GM23338 (cell line): ENCODE measurements at places on chromosomes 7 and 10. TPM values are rescaled to one million over a fixed set of nuclear protein-coding genes. Genes with fewer than 3 reads are reported as not detected.

DNA sequence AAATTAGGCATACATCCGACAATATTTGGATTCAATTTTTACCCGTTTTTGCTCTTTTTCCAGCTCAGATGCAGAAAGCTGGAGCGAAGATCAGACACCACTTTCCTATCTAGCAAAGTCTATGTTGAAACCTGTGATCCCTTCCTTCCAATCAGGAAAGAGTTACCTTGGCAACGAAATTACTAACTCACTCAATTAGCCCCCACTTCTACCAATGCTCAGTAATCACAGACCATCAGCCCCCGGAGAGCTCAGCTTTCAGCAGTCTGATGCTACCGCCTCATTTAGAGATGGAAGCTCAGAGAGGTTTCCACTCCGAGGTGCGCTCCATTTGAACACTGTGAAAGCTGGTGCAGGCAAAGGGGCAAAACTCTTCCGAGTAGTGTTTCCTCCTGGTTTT lies 6.7 kb downstream of the FRAT1 start:
- H3K4me1 ChIP-seq = peaks cover 47% of the 10 kb centered on the region
- no peak overlapping the region for H3K4me3 ChIP-seq
- peaks cover 18% of the 10 kb centered on the region for H3K27me3 ChIP-seq
- H3K36me3 ChIP-seq = no peaks in the 10 kb centered on the region
- peak; percentile 54 for DNase-seq

DNA sequence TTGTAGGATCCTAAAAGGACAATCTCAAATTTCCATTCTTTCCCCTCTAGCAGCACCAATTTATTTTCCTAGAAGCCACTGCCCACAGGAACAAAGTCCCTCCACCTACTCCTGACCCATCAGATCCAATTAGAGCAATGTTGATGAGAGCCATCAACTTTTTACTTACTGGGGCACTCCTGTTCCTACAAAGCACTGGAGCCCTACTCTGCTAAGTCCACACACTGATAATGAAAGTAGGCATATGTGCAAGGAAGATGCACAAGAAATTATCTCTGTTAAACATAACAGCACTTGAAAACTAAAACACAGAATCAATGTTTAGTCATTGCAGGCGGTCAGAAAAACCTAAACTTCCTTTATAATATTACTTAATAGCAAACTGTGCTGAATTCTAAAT lies 3.6 kb downstream of the HERPUD2 start:
- H3K27ac ChIP-seq = no peak overlapping the region
- H3K4me1 ChIP-seq = peaks cover 17% of the 10 kb centered on the region
- peaks cover 29% of the 10 kb centered on the region for H3K27me3 ChIP-seq
- no peak overlapping the region for H3K4me3 ChIP-seq

GRCh38 chr10:86190291-86190690 lies 176.3 kb downstream of the GRID1 start:
- no peak for DNase-seq
- no peak overlapping the region for H3K27ac ChIP-seq
- H3K36me3 ChIP-seq = no peaks in the 10 kb centered on the region
- no peak overlapping the region for H3K4me3 ChIP-seq
- H3K4me1 ChIP-seq = no peaks in the 10 kb centered on the region

DNA sequence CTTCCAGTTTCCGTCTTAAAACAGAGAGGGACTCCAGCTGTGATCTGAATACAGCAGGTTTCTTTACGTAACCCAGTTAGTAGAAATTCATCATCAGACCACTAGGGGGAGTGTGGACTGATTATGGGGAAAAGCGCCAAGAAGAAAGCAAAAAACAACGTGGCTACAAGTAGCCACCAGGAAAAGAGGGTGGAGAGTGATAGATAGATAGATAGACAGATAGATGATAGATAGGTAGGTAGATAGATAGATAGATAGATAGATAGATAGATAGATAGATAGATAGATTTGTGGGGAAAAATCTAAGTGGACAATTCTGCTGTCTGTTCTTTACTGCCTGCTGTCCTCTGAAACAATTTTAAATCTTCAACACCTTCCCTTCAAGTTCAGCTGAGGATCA lies 12.7 kb upstream of the AKR1B10 start:
- H3K27ac ChIP-seq = no peak overlapping the region
- peak; percentile 93 for DNase-seq
- no peaks in the 10 kb centered on the region for H3K27me3 ChIP-seq
- H3K4me3 ChIP-seq = no peak overlapping the region
- H3K36me3 ChIP-seq = no peaks in the 10 kb centered on the region

The ZNF425 gene
- 4.3 and 5.0 TPM in 2 replicates for total RNA-seq

- no peak overlapping the region for H3K4me3 ChIP-seq
- no peaks in the 10 kb centered on the region for H3K27me3 ChIP-seq
- H3K27ac ChIP-seq = 0 out of 2 replicates have a peak overlapping the region, but pooled peaks have one; percentile 39
These were observed 73.0 kb upstream of the GTF2IRD1 start for GRCh38 chr7:74380720-74381119.

GRCh38 chr7:30479202-30480120 lies 877 bp upstream of the NOD1 start:
- H3K4me3 ChIP-seq = peak overlapping the region; percentile 85
- H3K27me3 ChIP-seq = peaks cover 11% of the 10 kb centered on the region; the same call in 1 of the 2 replicates
- H3K4me1 ChIP-seq = peaks cover 8% of the 10 kb centered on the region
- no peak for DNase-seq
- H3K27ac ChIP-seq = no peak overlapping the region

DNA sequence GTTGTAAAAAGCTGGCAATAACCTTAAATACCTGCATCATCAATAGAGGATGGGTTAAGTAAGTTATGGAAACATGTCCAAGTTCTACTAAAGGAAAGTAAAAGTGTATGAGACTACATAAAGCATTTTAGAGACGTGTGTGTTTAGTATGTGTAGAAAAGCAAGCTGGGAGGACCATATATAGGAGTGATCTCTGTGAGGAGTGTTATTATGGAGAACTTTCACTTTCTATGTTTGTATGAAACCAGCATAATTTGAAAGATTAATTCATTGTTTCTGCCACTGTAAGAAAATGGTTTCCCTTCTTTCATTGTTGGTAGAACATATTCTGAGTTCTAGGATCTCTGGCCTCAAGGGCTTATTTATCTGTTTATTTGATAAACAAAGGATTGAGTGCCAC lies 19.2 kb upstream of the PDLIM1 start:
- H3K4me3 ChIP-seq = no peak overlapping the region
- H3K27ac ChIP-seq = 0 out of 2 replicates have a peak overlapping the region, but pooled peaks have one; percentile 15
- no peaks in the 10 kb centered on the region for H3K36me3 ChIP-seq
- peaks cover 35% of the 10 kb centered on the region for H3K4me1 ChIP-seq
- no peak for DNase-seq

DNA sequence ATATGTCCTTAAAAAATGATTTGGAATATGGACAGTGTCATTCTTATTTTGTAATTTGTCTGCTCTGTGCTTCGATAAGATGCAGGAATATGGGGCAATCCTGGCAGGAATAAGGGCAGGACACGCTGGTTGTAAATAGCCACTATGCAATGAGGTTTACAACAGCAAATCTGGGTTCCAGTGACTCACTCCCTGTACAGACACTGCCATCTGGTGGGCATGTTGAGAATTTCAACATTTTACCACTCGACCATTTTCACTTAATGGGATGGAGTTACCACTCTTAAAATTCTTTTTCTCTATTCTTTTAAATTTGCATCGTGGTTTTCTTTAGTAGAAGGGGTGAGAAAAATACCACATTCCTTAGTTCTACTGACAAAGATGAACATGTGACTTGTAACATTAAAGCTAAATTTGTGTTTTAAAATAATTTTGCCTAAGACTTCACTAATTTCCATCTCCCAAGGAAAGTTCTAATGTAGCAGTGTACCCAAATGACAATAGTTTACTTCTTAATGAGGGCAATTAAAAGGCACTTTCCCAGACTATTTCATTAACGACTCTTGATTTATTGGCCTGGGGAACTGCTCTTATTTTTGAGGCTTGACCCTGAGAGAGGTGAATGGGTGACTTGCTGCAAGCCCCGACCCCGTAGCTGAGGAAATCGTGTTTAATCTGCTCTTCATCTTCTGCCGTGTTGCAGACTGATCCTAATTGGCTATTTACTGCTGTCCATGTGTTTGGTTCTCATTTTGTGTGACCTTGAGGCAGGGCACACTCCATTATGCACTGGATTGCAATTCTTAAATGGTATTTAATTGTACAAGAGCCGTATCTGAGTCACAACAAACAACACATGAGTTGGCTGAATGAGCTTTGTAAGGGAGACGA lies 173.6 kb upstream of the IMMP2L start:
- H3K27ac ChIP-seq = no peak overlapping the region
- DNase-seq = peak; percentile 87
- H3K36me3 ChIP-seq = no peaks in the 10 kb centered on the region
- no peaks in the 10 kb centered on the region for H3K4me1 ChIP-seq
- no peak overlapping the region for H3K4me3 ChIP-seq
- no peaks in the 10 kb centered on the region for H3K27me3 ChIP-seq

- H3K27ac ChIP-seq = no peak overlapping the region
- no peaks in the 10 kb centered on the region for H3K4me1 ChIP-seq
- no peak overlapping the region for H3K4me3 ChIP-seq
- peak; percentile 59 for DNase-seq
- H3K36me3 ChIP-seq = no peaks in the 10 kb centered on the region
These were observed 88.2 kb downstream of the ELFN1 start for GRCh38 chr7:1758028-1758858.

- peaks cover 5% of the 10 kb centered on the region; the same call in 1 of the 2 replicates for H3K4me1 ChIP-seq
- H3K4me3 ChIP-seq = no peak overlapping the region
- DNase-seq = no peak
- no peak overlapping the region for H3K27ac ChIP-seq
- H3K36me3 ChIP-seq = no peaks in the 10 kb centered on the region
These were observed 138.3 kb downstream of the ATXN7L1 start for GRCh38 chr7:105738133-105738532.

The FBXO24 gene
- 0.70 and 2.4 TPM in 2 replicates for total RNA-seq

DNA sequence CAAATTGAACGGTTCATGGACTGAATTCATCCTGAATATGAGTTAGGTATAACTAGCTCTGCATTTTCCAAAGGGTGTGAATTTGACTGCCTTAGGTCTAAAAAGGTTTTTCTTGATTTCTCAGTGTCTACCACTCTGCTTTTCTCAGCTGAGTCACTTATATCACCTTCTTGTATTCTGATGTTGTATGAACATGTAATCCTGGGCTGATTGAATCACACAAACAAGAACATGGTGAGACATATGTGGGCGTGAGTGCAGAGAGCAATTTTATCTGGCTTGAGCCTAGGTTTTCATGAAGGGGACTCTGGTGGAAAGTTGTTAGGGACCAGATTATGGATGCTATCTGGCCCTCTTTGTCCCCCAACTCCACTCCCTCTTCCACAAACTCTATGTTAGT lies 239.8 kb downstream of the SUGCT start:
- H3K27me3 ChIP-seq = no peaks in the 10 kb centered on the region
- no peaks in the 10 kb centered on the region for H3K4me1 ChIP-seq
- H3K36me3 ChIP-seq = no peaks in the 10 kb centered on the region
- no peak overlapping the region for H3K27ac ChIP-seq

The CPXM2 gene
- total RNA-seq = 5.3 and 8.1 TPM in 2 replicates

- H3K4me1 ChIP-seq = no peaks in the 10 kb centered on the region
- H3K27me3 ChIP-seq = no peaks in the 10 kb centered on the region
- H3K36me3 ChIP-seq = no peaks in the 10 kb centered on the region
- peak; percentile 91 for DNase-seq
These were observed 18.6 kb downstream of the NPFFR1 start for GRCh38 chr10:70265032-70265689.

- no peaks in the 10 kb centered on the region for H3K36me3 ChIP-seq
- H3K4me3 ChIP-seq = no peak overlapping the region
- H3K27ac ChIP-seq = no peak overlapping the region
- no peak for DNase-seq
- H3K4me1 ChIP-seq = no peaks in the 10 kb centered on the region
These were observed 10.6 kb upstream of the BPGM start for GRCh38 chr7:134636008-134636449.

DNA sequence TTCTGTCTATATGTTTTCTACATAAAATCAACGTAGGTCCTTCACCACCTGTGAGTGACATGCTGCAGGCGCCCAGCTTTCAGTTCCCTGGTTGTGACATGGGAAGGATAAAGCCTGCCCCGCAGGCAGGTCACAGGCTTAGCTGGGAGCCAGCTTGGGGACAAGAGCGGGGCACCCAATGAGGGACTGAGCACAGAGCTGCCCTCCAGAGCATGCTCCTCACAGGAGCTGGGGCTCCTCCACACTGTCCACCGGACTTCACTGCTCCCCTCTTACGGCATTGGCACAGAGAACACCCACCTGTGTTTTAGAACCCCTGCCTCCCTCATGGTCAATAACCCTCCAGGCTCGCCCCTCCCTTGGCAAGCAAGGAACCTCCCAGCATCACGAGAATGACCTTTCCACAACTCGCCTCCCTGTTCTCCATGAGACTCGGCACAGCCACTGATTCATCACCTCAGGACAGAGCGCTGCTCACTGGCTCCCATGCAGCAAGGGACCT lies 187.1 kb downstream of the TNS3 start:
- H3K4me3 ChIP-seq = no peak overlapping the region
- H3K4me1 ChIP-seq = no peaks in the 10 kb centered on the region
- DNase-seq = no peak
- H3K36me3 ChIP-seq = no peaks in the 10 kb centered on the region
- no peaks in the 10 kb centered on the region for H3K27me3 ChIP-seq

- no peaks in the 10 kb centered on the region for H3K36me3 ChIP-seq
- no peak overlapping the region for H3K4me3 ChIP-seq
- H3K27me3 ChIP-seq = no peaks in the 10 kb centered on the region
These were observed 49.9 kb downstream of the CPVL start for GRCh38 chr7:29096446-29096730.

The SCRN1 gene
- total RNA-seq = 60.5 and 66.7 TPM in 2 replicates

- peak; percentile 11 for DNase-seq
- H3K27ac ChIP-seq = no peak overlapping the region
These were observed 317.8 kb upstream of the MTPN start for GRCh38 chr7:136294977-136295376.

- H3K27me3 ChIP-seq = no peaks in the 10 kb centered on the region
- DNase-seq = no peak
- H3K36me3 ChIP-seq = no peaks in the 10 kb centered on the region
- no peaks in the 10 kb centered on the region for H3K4me1 ChIP-seq
- H3K27ac ChIP-seq = no peak overlapping the region
These were observed 213.9 kb downstream of the DYNC1I1 start for GRCh38 chr7:95986178-95986764.

- peak; percentile 48 for DNase-seq
- peaks cover 11% of the 10 kb centered on the region; the same call in 1 of the 2 replicates for H3K4me1 ChIP-seq
- no peaks in the 10 kb centered on the region for H3K36me3 ChIP-seq
- no peak overlapping the region for H3K27ac ChIP-seq
These were observed 5.8 kb upstream of the C1QL3 start for GRCh38 chr10:16527452-16527851.

The EMX2 gene
- not detected in 2 replicates for total RNA-seq

The PTTG1IP2 gene
- not detected in 2 replicates for total RNA-seq
